ENCODE measurements at places on chromosomes 5 and 9. TPM values are rescaled to one million over a fixed set of nuclear protein-coding genes. Genes with fewer than 3 reads are reported as not detected.
A peak's percentile ranks its signal among the peaks of the same experiment; 100 is the strongest.

- H3K4me3 ChIP-seq, result no peak overlapping the region
- H3K27me3 ChIP-seq, result no peaks in the 10 kb centered on the region
- no peaks in the 10 kb centered on the region for H3K4me1 ChIP-seq
- no peak overlapping the region for H3K27ac ChIP-seq
- no peaks in the 10 kb centered on the region for H3K36me3 ChIP-seq
Measured at GRCh38 chr5:149323621-149324205, 21.6 kb upstream of the GRPEL2 start.

DNA sequence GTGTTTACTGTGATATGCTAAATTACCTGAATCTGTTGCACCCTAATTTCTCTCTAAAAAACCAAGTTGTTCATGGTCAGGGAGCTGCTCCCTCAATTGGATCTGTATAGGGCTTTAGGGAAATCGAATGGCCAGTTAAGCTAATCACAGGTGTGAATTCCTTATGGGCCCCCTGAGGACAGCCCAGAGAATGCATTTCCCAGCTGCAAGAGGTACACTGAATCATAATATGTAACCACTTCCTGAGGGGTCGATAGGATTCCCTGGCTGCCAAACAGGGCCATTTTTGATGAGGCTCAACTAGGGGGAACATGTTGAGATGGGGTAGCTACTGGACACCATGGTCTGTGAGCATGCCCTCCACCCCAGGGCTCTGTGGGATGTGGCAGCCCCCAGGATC lies 478.6 kb downstream of the CCDC171 start:
- no peaks in the 10 kb centered on the region for H3K4me1 ChIP-seq
- no peak for DNase-seq

DNA sequence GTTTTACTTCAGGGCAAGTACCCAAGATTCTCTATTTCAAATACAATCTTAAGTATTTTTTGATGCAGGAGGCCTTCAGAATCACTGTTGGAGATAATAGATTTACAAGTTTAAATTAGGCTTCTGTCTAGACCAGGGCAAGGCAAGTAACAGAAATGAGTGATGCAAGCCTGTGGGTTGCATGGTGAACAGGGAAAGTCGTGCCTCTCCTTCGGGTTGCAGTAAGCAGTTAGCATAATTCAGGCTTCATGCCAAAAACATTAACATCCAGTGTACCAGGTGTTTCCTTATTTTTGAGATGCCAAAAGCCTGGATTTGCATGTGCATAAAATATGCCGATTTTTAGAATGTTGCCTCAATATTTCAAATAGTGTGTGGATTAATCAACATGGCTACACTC lies 369.0 kb downstream of the CAAP1 start:
- no peak overlapping the region for H3K27ac ChIP-seq
- no peaks in the 10 kb centered on the region for H3K36me3 ChIP-seq
- no peak overlapping the region for H3K4me3 ChIP-seq
- H3K4me1 ChIP-seq, result no peaks in the 10 kb centered on the region

DNA sequence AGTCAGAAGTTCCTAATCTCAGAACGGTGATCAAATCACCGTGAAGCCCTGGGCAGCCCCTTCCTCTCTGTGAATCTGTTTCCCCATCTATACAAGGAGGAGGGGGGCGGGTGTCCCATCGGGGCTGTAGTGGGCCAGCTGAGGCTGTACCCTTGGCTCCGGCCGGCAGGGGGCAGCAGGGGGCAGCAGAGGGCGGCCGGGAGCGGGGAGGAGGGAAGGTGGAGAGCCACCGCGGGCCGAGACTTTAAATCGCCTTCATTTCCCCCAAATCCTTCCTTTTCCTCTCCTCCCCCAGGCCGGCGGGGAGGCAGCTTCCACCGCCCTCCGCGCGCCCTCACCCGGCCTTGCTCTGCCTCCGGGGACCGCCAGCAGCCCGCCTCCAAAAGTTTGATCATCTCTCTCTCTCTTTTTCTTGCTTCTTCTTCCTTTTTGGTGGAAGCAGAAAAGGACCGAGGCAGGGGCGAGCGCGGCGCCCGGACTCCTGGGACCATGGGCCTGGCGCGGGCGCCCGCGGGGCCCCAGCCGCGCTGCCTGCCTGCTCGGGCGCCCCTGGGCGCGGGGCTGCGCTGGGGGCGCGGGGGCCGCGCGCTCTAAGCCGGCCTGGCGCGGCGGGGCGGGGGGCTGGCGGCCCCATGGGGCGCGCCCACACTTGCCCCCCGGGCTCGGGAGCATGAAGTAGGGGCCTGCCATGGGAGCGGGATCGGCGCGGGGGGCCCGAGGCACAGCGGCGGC lies at the start of gene COL27A1:
Gene COL27A1 (plus strand): TSS at position 275 of the 732 bp plus-strand sequence. CDS start 414 bp downstream, at position 689.
- H3K4me3 ChIP-seq, result peak within 1 kb of the TSS; percentile 93
- H3K27ac ChIP-seq, result peak within 1 kb of the TSS; percentile 49
- H3K4me1 ChIP-seq, result peaks cover 24% of the 10 kb centered on the region

DNA sequence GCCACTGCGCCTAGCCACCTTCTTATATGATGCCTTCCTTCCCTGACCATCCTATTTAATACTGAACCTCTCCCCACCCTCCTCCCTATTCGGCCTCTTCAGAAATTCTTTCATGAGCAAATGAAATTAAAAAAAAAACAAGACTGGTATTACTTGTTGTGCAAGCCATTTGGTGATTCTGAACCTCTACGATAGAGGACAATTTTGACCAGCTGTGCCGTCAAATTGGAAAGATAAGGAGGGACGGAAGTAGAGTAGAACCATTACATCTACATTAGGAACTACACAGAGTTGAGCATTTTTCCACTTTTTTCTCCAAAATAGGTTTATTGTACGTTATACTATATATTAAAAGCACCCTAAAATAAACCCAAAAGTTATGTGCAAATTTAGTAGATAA lies 2.9 kb downstream of the DHX29 start:
- no peak for DNase-seq
- peaks cover 15% of the 10 kb centered on the region for H3K4me1 ChIP-seq
- H3K4me3 ChIP-seq, result no peak overlapping the region
- H3K27me3 ChIP-seq, result no peaks in the 10 kb centered on the region

- no peak for DNase-seq
- no peaks in the 10 kb centered on the region for H3K36me3 ChIP-seq
- H3K27me3 ChIP-seq, result peaks cover 14% of the 10 kb centered on the region
- no peak overlapping the region for H3K27ac ChIP-seq
- H3K4me1 ChIP-seq, result no peaks in the 10 kb centered on the region
Measured at GRCh38 chr9:96087669-96088299, 212.3 kb downstream of the ERCC6L2 start.

DNA sequence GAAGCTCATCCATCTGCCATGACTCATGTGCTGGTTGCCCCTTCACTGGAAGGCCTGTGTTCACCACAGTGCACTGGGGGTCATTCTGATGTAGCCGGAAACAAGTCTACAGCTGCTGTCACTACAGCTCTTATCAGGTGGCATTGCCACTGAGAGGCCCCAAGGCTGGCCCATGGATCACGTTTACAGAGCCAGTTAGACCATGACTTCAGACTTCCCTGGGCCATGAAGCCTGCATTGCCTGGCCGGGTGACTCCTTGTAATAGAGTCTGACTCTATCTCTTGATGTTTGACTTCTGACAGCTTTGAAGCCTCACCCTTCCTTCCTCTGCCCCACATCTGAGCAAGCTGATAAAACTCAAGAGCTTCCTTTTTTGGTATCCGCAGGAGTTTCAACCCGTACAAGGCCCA lies 473.5 kb upstream of the DAP start:
- H3K27ac ChIP-seq, result no peak overlapping the region
- H3K4me3 ChIP-seq, result no peak overlapping the region
- DNase-seq, result no peak
- no peaks in the 10 kb centered on the region for H3K36me3 ChIP-seq

DNA sequence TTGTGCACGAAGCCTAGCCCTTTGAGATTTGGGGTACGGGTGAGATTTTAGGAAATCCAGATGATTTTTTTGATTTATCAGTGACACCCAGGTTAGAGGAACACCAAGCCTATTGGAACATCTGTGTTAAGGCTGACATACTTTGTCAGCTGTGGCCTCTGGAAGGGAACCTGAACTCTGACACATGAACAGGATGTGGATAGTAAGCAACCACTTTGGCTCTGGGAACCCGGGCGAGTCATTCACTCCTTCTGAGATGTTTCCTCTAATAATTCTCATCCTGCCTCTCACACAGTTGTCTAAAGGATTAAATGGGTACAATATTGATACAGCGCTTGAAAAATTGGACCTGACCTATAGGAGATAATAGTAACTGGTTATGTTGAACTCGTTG lies 67.8 kb downstream of the FGF1 start:
- no peak overlapping the region for H3K27ac ChIP-seq
- no peaks in the 10 kb centered on the region for H3K36me3 ChIP-seq

- H3K36me3 ChIP-seq, result no peaks in the 10 kb centered on the region
- H3K27me3 ChIP-seq, result no peaks in the 10 kb centered on the region
- H3K27ac ChIP-seq, result no peak overlapping the region
- H3K4me3 ChIP-seq, result no peak overlapping the region
Measured at GRCh38 chr5:127995556-127995955, 88.0 kb upstream of the SLC12A2 start.

GRCh38 chr9:89400403-89401116 lies 82.3 kb downstream of the SECISBP2 start:
- peaks cover 20% of the 10 kb centered on the region for H3K36me3 ChIP-seq
- H3K27me3 ChIP-seq, result no peaks in the 10 kb centered on the region
- peaks cover 57% of the 10 kb centered on the region for H3K4me1 ChIP-seq
- DNase-seq, result peak; percentile 69

GRCh38 chr5:90866333-90866732 lies 307.7 kb downstream of the ADGRV1 start:
- H3K4me1 ChIP-seq, result no peaks in the 10 kb centered on the region
- peak; percentile 17 for DNase-seq
- no peak overlapping the region for H3K27ac ChIP-seq
- peaks cover 12% of the 10 kb centered on the region for H3K27me3 ChIP-seq
- no peak overlapping the region for H3K4me3 ChIP-seq

DNA sequence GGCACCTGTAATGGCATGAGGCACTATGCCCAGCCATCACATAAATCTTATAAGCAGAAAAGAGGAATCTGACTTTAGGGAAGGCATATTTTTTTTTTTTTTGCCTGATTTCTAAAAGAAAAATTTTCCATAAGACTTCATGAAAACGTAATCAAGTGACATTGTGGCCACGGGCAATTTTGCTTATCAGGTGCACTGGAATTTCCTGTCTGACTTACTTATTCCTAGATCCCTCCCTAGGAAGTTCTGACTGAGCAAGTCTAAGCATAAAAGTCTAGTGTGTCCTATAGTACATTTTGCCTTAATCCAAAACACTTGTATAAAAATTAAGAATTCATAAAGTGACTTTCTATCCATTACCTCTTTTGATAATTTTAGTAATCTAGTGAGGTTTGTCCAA lies 12.5 kb downstream of the C5orf46 start:
- H3K27me3 ChIP-seq, result peaks cover 16% of the 10 kb centered on the region
- no peaks in the 10 kb centered on the region for H3K36me3 ChIP-seq
- no peak overlapping the region for H3K4me3 ChIP-seq
- no peak overlapping the region for H3K27ac ChIP-seq

DNA sequence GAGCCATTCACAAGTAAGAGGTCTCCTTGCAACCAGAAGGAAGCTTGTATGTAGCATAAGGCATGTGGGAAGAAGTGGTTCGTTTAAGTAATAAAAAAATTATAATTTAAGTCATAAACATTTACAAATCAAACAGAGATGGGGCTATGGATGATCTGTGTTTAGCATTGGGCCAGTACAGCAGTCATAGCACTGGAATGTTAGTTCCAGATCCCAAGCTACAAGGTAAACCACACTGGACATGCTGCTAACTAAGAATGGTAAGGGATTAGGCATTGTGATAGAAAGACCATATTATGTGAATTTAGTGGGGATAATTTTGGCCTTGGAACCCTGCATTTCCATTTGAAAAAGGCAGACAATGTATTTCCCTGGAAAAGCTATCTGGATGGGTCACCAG lies 170.4 kb upstream of the KCNN2 start:
- no peaks in the 10 kb centered on the region for H3K27me3 ChIP-seq
- no peak overlapping the region for H3K4me3 ChIP-seq
- no peak for DNase-seq
- no peaks in the 10 kb centered on the region for H3K4me1 ChIP-seq

- H3K27ac ChIP-seq, result peak overlapping the region; percentile 7
- H3K36me3 ChIP-seq, result peaks cover 16% of the 10 kb centered on the region
- no peaks in the 10 kb centered on the region for H3K27me3 ChIP-seq
- DNase-seq, result peak; percentile 15
- no peaks in the 10 kb centered on the region for H3K4me1 ChIP-seq
Measured at GRCh38 chr5:7886849-7887475, 18.0 kb downstream of the MTRR start.

DNA sequence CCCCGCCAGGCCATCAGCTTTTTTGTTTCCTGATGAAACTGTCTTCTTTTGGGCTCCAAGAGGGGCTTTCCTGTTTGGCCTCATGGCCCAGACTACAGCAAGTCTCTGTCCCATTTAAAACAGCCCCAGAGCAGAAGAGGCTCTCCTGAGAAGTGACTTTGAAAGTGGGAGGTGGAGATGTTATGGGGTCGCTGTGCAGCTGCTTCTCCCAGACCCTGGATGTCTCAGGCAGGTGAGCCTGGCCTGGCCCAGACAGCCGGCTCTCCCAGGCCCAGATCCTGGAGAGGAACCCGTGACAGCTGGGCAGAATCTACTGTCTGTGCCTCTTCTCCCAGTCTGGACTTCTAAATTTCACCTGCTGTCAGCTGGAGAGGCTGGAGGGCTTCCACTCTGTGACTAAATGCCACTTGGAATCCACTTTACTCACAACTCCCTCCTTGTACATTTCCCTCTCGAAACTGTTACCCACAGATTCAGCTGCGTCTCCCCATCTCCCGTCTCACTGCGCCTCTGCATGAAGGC lies 20.6 kb downstream of the FAM78A start:
- DNase-seq, result no peak
- H3K27me3 ChIP-seq, result no peaks in the 10 kb centered on the region
- peaks cover 45% of the 10 kb centered on the region for H3K4me1 ChIP-seq
- peak overlapping the region; percentile 90 for H3K27ac ChIP-seq
- H3K36me3 ChIP-seq, result no peaks in the 10 kb centered on the region
- H3K4me3 ChIP-seq, result peak overlapping the region; percentile 84

DNA sequence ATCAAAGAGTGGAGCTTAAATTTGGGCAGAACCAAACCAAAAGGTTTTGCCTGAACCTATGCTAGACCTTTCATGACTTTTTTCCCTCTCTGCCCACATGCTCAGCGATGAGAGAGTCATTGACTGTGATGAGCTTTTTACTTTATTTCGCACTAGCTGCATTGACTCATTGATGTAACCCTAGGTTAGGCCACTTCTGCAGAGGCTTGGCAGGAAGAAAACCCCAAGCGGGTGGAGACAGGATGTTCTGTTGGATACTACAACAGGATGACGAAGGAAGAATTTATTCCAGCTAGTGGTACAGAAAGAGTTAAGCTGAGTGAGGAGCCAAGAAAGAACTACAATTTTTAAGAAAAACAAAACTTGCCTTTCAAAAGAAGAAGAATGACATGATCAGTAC lies 18.4 kb downstream of the AGXT2 start:
- H3K27me3 ChIP-seq, result peaks cover 36% of the 10 kb centered on the region
- H3K36me3 ChIP-seq, result no peaks in the 10 kb centered on the region
- no peak overlapping the region for H3K27ac ChIP-seq
- no peak overlapping the region for H3K4me3 ChIP-seq
- no peaks in the 10 kb centered on the region for H3K4me1 ChIP-seq

The SLC22A4 gene
- polyA plus RNA-seq, result not detected

The KCNT1 gene
- polyA plus RNA-seq, result not detected

The IPPK gene
- 6.2 TPM for polyA plus RNA-seq
